KBM-7 (cell line): ENCODE measurements at places on chromosomes 7 and 10.
A peak's percentile ranks its signal among the peaks of the same experiment; 100 is the strongest.

- no peak for DNase-seq
Measured at GRCh38 chr10:30765022-30765615, 135.6 kb upstream of the LYZL2 start.

DNA sequence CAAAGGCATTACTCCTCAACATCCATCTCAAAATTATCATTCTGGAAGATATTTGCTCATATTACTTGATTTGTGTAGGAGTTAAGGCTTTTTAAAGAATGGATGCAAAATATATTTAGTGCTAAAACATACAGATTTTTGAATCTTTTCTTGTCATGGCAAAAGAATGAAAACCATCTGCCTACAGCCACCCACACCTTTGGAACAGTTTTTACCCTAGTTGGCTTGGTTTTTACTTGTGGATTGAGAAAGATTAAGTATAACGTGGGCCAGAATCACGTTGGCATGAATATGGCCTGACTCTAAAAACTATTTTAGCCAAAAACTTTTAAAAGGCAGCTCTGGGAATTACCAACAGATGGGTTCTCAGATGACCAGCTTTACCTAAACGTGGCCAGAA, 128.2 kb downstream of the SPAG6 start:
- DNase-seq: no peak

DNA sequence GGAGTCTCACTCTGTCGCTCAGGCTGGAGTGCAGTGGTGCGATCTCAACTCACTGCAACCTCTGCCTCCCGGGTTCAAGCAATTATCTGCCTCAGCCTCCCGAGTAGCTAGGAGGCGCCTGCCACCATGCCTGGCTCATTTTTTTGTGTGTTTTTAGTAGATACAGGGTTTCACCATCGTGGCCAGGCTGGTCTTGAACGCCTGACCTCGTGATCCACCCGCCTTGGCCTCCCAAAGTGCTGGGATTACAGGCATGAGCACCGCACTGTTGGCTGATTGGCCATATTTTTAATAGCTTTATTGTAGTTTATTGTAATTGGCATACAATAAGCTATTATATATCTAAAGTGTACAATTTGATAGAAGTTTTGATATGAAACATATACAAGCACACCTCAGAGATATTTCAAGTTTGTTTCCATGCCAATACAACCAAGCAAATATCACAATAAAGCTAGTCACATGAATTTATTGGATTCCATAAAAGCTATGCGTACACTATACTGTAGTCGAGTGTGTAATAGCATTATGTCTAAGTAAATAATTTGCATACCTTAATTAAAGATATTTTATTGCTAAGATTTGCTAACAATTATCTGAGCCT, 5.6 kb downstream of the PLEKHS1 start:
- no peak for DNase-seq

DNA sequence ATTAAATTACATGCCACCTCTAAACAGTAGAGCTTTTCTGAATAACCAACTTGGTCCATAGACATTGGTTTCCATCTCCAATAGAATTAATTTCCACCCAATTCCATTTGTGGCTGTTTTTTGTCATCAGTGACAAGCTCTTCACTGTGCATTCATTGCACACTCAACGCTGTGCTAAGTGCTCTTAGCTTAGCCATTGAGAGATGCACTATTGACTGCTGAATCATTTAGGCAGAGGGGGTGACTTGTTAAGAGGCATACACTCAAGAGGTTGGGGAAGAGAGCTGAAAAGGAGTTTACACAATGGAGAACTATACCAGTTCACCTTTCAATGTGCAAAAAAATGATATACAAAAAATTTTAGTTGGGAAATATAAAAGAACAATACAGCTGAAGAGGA, 31.9 kb upstream of the CBLL1 start:
- no peak for DNase-seq

GRCh38 chr7:44305564-44306507, 19.6 kb downstream of the CAMK2B start:
- DNase-seq: no peak

DNA sequence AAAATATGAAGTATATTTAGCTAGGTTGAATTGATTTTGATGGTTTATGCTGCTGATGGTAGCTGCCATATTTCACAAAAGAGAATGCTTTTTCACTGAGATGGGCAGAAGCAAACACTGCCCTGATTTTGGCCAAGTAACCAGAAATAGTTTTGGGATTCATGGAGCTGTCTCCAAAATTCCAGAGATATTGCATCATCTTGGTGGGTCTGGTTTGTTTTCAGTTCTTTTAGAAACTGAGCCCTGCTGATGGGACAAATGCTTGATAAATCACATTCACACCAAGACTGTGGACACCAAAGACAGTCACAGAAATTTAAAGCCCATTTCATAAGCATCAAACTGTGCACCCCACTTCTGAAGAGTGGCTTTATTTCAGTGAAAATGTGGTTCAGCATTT, 140.5 kb downstream of the BICC1 start:
- DNase-seq: no peak

DNA sequence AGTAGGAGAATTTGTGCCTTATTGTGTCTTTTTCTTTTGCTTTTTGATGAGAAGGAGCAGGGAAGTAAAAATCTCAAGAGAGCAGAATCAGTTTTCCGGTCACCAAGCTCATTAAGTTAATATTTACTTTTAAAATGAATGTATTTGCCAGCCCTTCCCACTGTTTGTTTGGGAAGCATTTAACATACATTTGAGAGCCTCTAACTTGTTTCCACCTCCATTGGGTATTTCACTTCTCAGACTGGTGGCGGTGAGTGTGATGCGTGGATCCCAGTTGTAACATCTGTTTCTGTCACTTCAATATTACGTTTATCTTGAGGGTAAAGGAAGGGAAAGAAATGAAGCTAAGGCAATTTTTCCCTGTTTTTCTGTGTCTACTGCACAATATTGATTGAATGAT, 22.8 kb downstream of the CDK14 start:
- DNase-seq: no peak

DNA sequence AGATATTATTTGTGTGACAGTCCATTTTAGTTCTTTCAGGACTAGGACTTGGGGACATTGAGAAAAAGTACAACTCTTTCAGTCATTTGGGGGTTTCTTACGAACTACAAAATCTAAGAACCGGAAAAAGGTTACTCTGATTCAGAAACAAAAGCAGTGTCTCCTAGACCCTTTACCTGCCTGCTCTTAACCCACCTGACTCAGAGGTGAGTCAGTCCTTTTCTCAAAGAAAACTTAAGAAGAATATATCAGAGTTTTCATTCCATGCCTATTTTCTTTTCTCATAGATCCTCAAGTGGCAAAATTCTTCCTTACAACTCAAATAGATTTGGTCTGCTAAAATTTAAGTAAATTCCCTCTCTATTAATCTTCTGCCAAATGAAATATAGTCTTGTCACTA, 114.9 kb upstream of the PTN start:
- DNase-seq: no peak

GRCh38 chr10:110303681-110304080, 1.0 kb downstream of the SMNDC1 start:
- no peak for DNase-seq

- DNase-seq: peak; percentile 82
Measured at GRCh38 chr7:82617156-82617555, 173.6 kb upstream of the CACNA2D1 start.

DNA sequence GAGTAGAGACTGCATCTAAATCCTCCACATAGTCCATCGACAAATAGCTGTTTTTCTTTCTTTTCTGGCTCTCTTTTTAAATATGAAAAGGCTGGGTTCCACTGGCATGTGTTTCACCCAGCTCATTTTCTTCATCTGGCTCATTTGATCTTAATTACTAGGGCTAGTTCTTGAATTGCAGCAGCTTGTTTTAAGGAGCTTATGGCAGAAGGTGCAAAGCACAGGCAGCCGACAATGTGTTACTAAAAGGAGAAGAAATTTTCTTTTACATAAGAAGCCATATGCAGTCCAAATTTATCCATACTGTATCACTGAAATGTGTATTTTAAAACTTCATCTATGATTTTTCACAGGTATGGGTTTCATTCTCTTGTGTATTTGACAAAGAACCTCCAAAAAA, 205.6 kb upstream of the PTER start:
- DNase-seq: no peak

DNA sequence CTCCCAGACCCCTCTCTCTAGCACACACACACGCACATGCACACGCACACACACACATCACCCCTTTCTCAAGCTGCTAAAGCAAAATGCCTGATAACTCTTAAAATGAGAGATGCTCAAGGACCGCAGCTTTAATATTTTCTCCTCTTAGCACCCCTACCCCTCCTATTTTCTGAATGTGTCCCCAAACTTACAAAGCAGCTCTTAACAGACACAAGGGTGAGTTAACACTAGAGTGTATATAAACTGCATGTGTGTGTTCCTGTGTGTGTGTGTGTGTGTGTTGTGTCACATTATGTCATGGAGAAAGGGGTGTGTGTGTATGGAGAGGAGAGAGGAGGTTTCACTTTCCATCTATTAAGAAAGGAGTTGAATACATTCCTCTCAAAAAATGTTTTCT, 1.3 kb downstream of the PTN start:
- DNase-seq: no peak

DNA sequence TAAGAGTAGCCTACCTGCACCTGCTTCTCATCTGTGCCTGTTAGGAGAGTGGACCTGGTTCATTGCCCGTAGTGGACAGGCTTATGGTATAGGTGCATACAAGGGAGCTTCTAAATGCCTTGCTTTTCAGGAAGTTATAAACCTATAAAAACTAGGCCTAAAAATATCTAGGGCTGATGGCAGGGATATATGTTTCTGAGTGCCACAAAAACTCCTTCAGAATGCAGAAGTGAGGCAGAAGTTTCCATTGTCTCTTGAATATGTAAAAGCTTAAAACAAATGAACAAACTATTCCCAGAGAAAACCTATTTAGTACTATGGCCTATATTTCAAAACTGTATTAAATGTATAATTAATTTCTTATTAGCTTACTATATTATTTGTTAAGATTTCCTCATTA, 91.8 kb downstream of the RNLS start:
- DNase-seq: peak; percentile 69

DNA sequence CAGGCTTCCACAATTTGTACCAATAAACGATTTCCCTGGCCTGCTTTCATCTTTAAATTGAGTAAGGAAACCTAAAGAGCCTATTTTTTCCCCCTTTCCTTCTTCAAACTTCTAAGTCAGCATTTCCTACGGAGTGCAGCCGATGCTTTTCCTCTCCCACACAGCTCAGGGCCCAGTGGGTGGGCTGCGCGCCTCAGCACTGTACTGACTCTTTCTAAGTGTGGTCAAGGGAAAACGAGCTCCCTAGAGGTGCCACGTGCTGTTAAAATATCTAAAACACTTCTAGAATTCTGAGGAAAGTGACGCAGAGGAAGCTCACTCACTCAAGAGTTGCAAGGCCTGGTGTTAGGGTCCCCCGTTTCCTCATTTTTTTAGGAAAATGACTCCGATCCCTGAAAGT, 29.0 kb downstream of the STEAP1B start:
- DNase-seq: no peak

GRCh38 chr7:72080865-72081510, 331.1 kb downstream of the CALN1 start:
- peak; percentile 4 for DNase-seq

DNA sequence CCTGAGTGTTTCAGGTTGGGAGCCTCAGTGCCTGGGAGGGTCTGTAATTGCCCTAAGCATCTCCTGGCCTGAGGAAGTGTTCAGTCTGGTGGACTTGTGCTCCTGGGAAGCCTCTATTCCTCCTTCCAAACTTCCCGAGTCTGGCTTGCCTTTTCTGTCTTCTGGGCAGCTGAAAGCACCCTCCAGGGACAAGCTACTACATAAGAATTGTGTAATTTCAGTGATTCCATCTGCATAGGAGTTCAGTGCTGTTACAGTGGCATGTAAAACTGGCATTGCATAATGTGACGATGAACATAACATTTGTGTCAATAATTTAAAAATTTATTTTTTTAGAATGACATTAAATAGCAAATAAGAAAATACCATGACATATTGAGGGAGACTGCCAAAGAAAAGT, 109.3 kb downstream of the AOAH start:
- no peak for DNase-seq

GRCh38 chr7:50303335-50304128, 984 bp upstream of the IKZF1 start:
- no peak for DNase-seq

DNA sequence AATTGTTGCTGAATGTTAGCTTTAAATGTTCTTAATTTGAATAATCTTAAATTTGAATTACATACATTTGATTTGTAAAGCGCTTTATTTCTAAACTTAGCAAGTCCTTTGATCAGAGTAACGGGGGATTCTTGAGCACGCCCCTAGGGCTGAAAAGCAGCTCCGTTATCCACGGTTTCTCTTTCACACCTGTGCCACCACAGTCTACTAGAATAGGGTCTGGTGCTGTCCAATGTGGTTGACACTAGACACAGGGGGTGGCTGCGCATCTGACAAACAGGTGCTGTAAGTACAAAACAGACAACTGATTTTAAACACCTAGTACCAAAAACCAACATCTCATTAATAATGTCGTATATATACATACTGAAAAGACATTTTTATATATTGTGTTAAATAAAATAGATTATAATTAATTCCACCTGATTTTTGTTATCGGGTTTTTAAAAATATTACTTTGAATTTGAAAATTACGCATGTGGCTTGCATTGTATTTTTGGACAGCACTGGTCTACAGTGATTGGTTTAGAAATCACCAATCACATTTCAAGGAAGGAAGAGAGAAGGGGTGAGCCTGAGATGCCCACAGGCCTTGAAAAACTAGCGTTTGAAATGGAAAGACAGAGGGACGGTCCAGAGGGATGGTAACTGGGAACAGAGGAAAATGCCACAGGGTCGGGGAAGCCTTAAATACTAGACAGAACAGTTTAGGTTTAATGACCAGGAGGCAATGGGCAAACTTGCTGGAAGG, 7.3 kb downstream of the SEPHS1 start:
- no peak for DNase-seq

GRCh38 chr7:106891548-106892410, 26.7 kb downstream of the PIK3CG start:
- no peak for DNase-seq

- no peak for DNase-seq
Measured at GRCh38 chr10:128007971-128008370, 101.1 kb downstream of the PTPRE start.

DNA sequence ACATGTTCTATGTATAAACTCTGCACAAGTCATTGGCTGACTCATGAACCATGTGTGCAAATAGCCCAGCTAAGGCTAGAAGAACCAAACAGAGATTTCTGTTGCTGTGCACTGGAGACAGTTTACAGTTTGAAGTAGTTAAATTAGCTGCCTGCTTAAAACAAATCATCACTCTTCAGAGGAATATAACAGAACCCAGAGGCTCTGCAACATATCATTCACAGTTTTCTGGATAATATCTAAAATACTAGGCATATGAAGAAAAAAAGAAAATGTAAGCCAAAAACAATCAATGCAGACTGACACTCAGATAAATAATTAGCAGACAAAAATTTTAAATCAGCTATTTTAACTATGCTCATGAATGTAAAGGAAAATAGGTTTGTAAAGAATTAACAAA, 23.6 kb upstream of the FAM204A start:
- no peak for DNase-seq

- no peak for DNase-seq
Measured at GRCh38 chr10:48236199-48236621, 38.3 kb downstream of the FRMPD2 start.

GRCh38 chr10:69317626-69318105, 39.4 kb downstream of the HK1 start:
- DNase-seq: no peak

- DNase-seq: no peak
Measured at GRCh38 chr7:25597946-25598345, 369.7 kb upstream of the NPVF start.

GRCh38 chr7:124768525-124768924, 2.9 kb upstream of the GPR37 start:
- DNase-seq: no peak

- no peak for DNase-seq
Measured at GRCh38 chr10:88154596-88155250, 291.3 kb downstream of the PTEN start.
